ENCODE measurements at places on chromosomes 12 and 14.
A peak's percentile ranks its signal among the peaks of the same experiment; 100 is the strongest.

DNA sequence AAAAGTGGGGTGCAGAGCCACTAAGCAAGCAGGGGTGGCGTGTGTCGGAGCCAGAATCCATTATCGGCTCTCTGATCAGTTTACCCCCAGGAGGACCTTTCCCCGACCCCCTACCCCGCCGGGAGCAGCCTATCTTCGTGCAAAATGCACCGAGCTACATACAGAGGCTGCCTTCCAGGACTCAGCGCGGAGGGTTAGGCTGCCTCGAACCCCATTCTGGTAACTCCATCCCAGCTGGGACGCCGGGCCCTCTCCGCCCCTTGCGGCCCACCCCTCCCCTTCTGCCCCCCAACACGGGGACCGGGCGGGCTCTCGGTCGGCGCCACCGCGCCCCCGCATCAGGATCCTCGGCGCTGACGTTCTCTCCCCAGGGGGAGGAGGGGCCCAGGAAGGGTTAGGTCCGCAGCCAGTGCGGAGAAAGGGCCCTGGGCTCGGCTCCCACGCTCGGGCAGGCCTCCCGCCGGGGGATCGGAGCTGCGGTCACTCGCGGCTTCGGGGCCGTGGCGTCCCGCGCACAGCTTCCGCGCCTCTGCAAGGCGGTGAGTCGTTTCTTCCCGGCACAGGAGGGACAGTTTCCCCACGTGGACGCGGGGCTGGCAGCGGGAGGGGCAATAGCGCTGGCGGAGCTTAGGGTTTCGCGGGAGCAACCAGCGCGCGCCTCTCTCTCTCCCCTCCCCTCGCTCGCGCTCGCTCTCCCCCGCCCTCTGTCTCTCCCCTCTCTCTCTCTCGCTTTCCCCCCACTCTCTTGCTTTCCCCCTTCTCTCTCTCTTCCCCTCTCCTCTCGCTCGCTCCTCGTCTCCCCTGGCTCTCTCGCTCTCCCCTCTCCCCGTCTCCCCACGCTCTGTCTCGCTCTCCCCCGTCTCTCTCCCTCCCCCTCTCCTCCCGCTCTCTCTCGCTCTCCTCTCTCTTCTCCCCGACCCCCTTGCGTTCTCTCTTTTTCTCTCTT lies 12.5 kb upstream of the MAP3K9 start:
- DNase-seq = peak; percentile 39

- DNase-seq = no peak
Measured at GRCh38 chr14:60165547-60165876, 314 bp upstream of the DHRS7 start.

DNA sequence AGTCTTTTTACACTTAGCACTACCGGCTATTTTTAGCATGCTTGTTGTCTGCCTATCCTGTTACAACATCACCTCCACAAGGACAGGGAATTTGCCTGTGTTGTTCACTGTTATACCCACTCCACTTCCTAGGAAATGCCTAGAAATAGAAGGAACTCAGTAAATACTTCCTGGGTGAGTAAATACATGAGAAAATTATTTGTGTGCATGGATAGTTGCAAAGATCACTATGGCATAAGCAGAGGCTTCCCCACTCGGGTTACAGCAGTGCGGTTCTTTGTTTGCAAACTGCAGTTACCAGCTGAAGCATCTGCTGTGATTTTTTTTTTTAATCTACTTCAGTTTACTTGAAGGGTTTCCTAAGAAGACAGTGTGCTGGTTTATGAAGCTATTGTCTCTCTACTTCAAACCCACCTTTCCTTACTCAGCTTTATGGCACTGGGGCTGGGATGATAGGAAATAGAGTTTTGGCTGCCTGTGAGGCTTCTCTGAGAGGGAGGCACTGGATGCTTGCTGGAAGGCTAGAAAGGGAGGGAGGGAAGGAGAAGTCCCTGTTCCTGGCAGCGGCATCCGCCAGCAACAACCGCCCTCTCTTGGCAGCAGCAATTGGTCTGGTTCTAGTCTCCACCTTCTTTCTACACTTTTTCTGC lies 29.0 kb downstream of the PDE6H start:
- DNase-seq = no peak

GRCh38 chr12:30965613-30965985 lies 39.1 kb downstream of the TSPAN11 start:
- no peak for DNase-seq

- no peak for DNase-seq
Measured at GRCh38 chr14:75725481-75725880, 64.4 kb downstream of the TTLL5 start.
